Kidney glomerular epithelial cell (primary cell): ENCODE measurements at places on chromosomes 11 and 22.

- no peak for DNase-seq
Measured at GRCh38 chr11:126492331-126493082, 137.0 kb downstream of the ST3GAL4 start.

GRCh38 chr11:134981835-134982234 lies 569.8 kb upstream of the B3GAT1 start:
- DNase-seq: no peak

DNA sequence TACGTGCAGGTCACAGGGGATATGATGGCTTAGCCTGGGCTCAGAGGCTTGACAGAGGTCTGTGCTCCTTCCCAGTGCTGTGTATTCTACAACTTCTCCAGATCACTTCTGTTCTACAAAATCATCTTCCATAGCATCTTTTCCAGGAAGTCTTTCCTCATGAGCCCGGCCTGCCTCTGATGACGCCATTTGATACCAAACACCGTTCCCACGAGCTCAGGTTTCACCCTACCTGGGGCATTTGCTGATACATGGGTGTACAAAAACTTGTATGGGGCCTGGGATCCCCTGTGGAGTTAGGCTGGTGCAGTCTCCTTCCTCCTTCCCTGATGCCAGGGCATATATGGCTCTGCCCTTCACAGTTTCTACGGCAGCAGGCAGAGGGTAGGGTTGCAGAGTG lies 78.7 kb downstream of the NECTIN1 start:
- DNase-seq: no peak

GRCh38 chr11:29272019-29272654 lies 744.7 kb downstream of the KCNA4 start:
- DNase-seq: peak; percentile 56

- no peak for DNase-seq
Measured at GRCh38 chr11:129312730-129313503, 62.7 kb upstream of the BARX2 start.

- DNase-seq: peak; percentile 55
Measured at GRCh38 chr11:2760196-2760871, 60.5 kb upstream of the KCNQ1OT1 start.

DNA sequence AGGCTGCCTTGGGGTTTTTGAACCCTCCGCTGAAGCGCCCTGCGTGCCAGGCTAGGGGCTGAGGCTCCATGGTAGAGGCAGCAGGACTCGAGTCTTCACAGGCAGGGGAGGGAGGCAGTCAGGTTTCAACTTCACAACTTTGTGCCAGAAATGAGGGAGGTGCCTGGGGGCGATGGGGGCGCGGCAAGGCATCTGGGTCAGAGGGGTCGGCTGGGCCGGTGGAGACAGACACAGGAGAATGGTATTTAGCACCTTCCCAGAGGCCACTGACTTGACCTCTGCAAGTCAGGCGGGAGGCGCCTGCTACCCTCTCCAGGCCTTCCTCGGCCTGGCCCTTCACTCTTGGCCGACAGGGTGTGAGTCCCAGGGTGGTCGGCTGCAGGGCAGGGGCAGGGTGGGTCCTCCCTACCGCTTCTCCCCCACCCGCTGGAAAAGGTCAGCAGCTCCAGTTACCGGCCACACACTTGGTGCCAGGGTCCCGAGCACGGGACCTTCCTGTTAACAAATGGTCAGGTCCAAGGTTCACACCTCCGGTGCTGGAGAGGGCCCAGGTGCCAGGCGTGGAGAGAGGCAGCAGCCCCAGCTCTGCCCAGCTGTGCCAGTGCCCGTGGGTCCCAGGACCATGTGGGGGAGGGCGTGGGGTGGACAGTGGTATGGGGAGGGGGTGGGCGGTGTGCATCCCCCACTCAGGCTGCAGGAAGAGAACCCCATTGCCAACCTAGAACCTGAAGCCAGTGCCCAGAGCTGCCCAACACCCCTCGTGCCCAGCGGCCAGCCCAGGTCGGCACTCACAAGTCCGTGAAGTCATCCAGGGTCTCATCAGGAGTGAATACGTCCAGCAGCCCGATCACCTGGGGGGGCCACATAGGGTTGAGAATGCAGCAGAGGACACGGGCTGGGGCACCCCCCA lies 3.8 kb downstream of the MAPK12 start:
- DNase-seq: no peak

DNA sequence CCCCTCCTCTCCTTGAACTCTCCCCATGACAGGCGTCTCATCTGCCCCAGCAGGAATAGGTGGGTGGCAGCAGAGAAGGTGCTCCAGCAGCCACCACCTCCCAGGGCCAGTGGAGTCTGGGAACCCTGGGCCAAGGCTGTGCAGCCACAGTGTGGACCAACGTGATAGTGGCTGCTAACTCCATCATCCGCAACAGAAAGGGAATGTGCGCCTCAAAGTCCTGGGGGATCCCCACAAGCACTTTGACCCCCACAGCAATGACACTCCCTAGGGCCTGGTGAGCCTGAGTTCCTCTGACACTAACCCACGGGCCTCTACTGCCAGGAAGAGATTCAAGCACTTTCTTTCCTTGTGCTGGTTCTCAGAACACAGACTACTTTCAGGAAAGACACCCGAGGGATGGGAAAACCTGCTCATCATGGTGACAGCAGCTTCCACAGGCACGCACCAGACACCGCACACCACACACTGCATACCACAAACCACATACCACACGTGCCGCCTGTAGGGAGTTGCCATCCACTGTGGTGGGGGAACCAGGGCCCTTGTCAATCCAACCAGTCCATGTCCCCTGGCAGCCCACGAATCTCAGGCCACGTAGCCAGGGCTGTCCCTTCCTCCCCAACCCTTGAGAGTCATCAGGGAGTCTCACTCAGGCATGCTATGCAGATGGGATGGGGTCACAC lies 3.4 kb upstream of the SLC25A1 start:
- no peak for DNase-seq

DNA sequence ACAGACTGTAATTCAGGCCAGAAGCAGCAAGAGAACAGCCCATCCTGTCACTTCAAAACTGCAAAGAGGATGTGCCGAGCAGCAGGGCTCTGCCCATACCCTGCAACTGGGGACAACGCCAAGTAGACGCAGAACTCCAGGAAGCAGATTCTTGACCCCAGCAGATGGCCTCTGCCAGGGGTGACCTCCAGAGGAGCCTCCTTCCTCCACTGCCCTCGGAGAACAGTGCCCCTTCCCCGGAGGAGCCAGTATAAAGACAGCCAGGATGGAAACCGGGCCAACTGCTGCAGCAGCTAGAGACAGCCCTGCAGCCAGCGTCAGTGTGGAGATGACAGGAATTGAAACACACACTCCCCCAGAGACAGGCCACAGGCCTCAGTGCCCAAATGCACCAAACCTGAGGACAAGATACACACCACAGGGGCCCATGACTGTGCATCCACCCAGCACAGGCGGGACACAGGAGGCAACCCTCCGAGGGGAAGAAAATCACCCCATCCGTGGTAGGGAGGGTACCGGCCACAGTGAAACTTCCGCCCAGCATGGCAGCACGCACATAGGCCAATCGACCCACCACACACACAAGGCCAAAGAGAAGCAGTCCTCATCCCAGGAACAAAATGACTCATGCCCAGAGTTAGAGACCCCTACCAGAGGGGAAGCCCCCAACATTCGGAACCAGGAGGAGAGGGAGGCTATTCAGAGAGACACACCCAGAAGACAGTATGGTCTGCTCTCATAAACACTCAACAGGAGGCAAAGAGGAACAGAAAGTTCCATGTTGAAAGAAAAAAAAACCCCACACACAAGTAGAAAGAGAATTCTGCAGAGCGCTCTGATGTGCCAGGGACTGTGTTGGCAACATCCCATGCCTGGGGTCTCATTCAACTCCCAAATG lies 5.6 kb downstream of the AHNAK start:
- no peak for DNase-seq

- DNase-seq: no peak
Measured at GRCh38 chr11:61499816-61500491, 8.6 kb upstream of the LRRC10B start.

DNA sequence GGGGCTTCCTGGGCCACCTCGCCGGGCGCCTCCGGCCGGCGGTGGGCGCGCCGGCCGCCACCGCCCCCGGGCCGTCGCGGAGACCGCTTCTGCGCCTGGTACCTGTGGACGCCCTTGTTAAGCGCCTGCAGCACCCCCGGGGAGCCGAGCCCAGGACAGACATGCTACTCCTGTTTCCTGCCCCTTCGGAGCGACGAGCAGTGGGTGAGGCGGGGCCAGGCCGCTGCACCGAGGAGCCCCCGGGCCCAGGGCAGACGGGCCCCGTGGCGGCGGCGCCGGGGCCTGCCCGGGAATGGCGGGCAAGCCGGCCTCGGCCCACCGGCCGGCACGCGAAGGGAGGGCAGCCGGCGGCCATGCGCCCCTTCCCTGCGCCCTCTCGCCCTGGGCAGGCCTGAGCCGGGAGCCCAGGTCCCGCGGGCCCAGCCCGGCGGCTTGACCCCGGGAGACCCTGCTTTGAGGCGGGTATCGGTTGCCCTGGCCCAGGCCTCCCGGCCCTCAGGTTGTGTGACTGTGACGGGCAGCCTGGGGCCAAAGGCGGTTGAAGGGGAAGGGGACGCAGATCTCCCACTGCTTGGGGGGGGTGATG lies 789 bp upstream of the KDM2A start:
- peak; percentile 22 for DNase-seq

DNA sequence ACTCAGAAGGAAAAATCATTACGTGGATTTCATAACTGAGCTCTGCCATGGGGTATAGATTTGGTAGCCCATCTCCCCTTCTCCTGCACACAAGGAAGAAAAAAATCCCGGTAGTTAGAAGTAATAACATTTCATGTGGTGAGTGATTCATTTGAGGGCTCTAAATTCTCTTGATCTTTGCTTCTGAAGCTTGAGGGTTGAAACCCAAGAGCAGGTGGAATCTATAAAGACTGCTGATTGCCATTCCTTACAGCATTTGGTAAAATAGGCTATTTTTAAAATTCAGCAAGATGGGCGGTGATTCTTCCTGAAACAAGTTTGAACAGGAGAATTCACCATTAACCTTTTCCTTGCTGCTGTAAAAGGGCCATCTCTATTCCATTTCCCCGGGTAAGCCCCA lies 266.1 kb downstream of the CADM1 start:
- no peak for DNase-seq

DNA sequence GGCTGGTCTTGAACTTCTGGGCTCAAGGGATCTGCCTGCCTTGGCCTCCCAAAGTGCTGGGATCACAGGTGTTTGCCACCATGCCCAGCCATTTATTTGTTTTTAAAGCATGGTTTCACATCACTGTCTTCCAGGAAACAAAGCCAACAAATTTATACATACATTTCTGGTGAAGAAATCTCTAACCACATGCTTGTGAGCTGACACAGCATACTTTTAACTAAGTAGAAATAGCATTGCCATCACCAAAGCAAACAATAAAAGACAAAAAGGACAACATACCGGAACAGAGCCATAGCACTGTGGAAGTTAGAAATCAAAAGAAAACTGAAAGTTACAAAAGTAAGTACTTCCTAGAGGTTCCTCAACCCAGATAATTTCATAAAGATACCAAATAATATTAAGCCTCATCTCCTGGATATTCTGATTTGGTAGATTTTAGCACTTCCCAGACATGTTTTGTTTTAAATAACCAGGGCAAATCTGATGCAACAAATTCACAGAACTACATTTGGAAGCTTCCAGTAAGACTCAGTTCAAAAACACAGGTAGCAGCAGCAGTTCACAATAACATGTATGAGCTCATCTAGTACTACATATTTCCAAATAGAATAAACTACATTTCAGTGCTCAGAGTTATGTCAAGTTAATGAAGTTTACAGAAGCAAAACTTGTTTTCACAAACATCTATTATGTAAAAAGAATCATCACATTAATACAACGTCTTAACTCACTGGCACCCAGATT lies 70.6 kb downstream of the RRAS2 start:
- DNase-seq: peak; percentile 79

DNA sequence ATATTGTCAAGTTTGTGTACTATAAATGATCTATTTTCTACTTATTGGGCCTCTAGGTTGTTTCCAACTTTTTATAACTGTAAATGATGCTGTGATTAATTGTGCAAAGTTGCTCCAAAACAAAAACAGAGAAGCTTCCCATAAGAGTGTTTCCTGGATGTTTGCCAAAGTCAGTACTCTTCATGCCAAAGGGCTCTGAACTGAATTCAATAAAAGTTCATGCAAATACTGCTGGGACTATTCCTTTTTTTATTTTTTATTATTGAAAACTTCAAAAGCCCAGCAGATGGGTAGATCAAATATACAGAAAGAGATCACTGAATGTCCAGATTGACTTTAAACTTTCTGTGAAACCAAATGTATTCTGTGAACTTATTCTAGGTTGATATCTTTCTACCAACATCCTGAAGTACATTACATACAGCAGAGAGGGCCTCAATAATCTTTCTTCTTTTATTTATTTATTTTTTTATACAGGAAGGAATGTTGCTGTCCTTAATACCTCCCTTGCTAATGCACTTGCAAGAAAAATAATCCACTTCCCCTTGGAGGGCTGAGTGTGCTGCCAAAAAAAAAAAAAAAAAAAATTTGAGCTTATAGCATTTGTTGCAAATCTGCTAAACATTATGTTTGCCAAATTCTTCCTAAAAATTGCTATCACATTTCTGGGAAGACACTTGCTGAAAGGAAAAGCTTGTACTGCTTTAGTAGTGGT lies 53.0 kb downstream of the CTSC start:
- no peak for DNase-seq

GRCh38 chr22:28155808-28156207 lies 236.8 kb upstream of the PITPNB start:
- no peak for DNase-seq

DNA sequence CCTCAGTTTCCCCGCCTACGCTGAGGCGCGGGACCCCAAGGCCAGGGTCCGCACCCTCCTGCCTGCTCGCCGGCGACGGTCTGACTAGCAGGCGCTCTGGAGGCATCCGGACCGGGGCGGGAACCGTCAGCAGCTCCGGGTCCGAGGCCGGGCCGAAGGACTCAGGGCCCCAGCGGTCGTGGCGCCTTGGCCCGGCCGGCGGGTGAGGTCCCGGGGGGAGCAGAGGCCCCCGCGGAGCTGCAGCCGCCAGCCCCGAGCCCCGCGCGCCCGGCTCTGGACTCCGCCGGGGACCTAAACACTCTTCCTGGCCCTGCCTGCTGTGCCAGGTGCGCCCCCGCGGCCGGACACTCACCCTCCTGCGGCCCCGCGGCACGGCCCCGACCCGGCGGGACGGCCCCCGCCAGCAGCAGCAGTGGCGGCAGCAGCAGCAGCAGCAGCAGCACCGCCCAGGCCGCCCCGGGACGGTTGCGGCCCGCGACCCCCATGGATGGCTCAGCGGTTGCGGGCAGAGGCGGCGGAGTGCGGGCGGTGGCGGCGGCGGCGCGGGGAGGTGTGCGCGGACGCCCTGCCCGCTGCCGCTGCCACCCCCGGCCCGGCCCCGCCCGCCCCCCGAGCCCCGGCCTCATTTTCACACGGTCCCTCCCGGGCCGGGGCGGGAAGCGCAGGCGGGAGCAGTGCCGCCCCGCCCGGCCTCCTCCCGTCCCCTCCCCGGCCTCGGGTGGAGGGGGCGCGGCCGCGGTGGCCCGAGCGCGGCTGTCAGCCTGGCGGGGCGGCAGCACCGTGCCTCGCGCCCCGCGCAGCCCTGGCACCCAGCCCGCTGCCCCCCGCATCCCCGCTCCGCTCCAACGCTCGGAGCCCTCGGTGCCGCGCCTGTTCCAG lies at the start of gene SCUBE2:
Gene SCUBE2, minus strand, starts transcription at position 556 of the 879 bp plus-strand sequence. Its CDS starts 71 bp downstream, at position 485.
- DNase-seq: no peak
